ENCODE measurements at places on chromosomes 4 and X. TPM values are rescaled to one million over a fixed set of nuclear protein-coding genes. Genes with fewer than 3 reads are reported as not detected.

DNA sequence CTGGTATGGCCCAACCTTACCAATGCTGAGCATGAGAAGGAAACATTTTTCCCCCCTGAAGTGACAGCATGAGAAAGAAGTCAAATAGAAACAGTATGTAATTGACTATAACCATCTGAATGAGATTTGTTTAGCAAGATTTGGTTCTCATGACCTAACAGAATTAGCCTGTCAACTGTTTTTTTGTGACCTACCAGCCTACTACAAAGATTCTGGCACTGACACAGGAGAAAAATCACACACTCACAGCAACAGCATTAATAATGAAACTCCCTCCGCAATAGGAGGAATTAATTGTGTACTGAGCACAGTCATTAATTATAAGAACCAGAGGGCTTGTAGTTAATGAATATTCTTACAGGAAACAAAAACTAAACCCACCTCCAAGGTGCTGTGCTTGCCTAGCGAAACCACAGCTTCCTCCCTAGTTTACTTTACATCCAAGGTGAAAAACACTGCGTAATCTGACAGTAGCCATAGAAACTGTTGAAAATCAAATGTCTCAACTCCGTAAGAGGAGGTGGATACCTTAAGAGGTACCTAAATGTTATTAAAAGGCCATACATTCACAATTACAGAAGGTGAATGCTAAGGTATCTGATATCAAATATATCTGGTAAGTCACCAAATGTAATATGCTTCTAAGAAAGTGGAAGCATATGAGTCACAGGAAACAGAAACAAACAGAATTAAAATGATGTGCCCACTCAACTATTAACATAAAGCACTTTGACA lies 34.9 kb downstream of the MMRN1 start:
- peaks cover 13% of the 10 kb centered on the region for H3K4me1 ChIP-seq
- no peak for DNase-seq
- no peaks in the 10 kb centered on the region for H3K27me3 ChIP-seq
- H3K4me3 ChIP-seq: no peak overlapping the region

GRCh38 chr4:69066945-69067344 lies 29.3 kb upstream of the UGT2B7 start:
- no peak for DNase-seq
- H3K36me3 ChIP-seq: no peaks in the 10 kb centered on the region
- H3K4me1 ChIP-seq: no peaks in the 10 kb centered on the region
- H3K4me3 ChIP-seq: no peak overlapping the region

GRCh38 chrX:110146521-110146920 lies 143.6 kb downstream of the TMEM164 start:
- H3K27ac ChIP-seq: no peak overlapping the region
- H3K27me3 ChIP-seq: no peaks in the 10 kb centered on the region
- H3K4me3 ChIP-seq: no peak overlapping the region
- peak; percentile 48 for DNase-seq
- H3K36me3 ChIP-seq: no peaks in the 10 kb centered on the region

Gene ENAM
- total RNA-seq: not detected

GRCh38 chrX:107825698-107826237 lies at the start of gene MID2:
TSS of gene MID2 (plus strand) at chrX:107825866. CDS start at chrX:107826427, 561 bp downstream.
- peak within 1 kb of the TSS; percentile 76 for H3K4me3 ChIP-seq
- peaks cover 53% of the 10 kb centered on the region for H3K4me1 ChIP-seq
- peak within 1 kb of the TSS; percentile 78 for H3K27ac ChIP-seq
- H3K27me3 ChIP-seq: no peaks in the 10 kb centered on the region

- H3K27ac ChIP-seq: no peak overlapping the region
- H3K36me3 ChIP-seq: peaks cover 16% of the 10 kb centered on the region
- H3K4me1 ChIP-seq: peaks cover 20% of the 10 kb centered on the region
- H3K4me3 ChIP-seq: no peak overlapping the region
These were observed 112.9 kb downstream of the FRYL start for GRCh38 chr4:48667148-48667547.

Gene MUC7
- total RNA-seq: not detected

DNA sequence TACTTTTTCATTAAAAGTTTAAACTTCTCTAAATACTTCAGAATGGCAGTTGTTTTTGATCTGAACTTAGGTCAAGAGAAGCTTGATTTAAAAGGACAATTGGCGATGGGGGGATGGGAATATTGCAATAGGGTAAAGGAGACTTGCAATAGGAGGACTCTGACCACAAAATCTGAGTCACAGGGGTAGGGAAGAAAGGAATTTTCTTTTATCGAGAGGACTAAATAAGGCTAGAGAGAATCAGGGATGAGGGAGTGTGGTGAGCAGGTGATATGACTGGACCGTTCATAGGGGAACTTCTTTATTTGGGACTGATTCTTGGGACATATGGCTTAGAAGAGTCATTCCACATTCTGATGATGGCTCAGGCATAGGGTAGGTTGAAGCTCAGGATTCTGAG lies 1260.2 kb downstream of the ADGRL3 start:
- no peaks in the 10 kb centered on the region for H3K36me3 ChIP-seq
- no peak for DNase-seq
- H3K27me3 ChIP-seq: no peaks in the 10 kb centered on the region
- no peak overlapping the region for H3K4me3 ChIP-seq

Gene NPY5R
- not detected for total RNA-seq

- H3K36me3 ChIP-seq: no peaks in the 10 kb centered on the region
- no peak overlapping the region for H3K4me3 ChIP-seq
- H3K4me1 ChIP-seq: no peaks in the 10 kb centered on the region
- H3K27me3 ChIP-seq: no peaks in the 10 kb centered on the region
- no peak overlapping the region for H3K27ac ChIP-seq
- DNase-seq: no peak
These were observed 3.6 kb downstream of the ART3 start for GRCh38 chr4:76078033-76078613.

Gene GAGE12H
- not detected for total RNA-seq

GRCh38 chr4:1939664-1940509 lies 68.7 kb downstream of the NSD2 start:
- H3K4me1 ChIP-seq: no peaks in the 10 kb centered on the region
- H3K4me3 ChIP-seq: no peak overlapping the region
- no peaks in the 10 kb centered on the region for H3K27me3 ChIP-seq

- no peaks in the 10 kb centered on the region for H3K27me3 ChIP-seq
- no peak overlapping the region for H3K4me3 ChIP-seq
- DNase-seq: no peak
- no peaks in the 10 kb centered on the region for H3K36me3 ChIP-seq
These were observed 76.4 kb downstream of the CLCN4 start for GRCh38 chrX:10233173-10233572.

GRCh38 chr4:183332447-183332846 lies 10.2 kb upstream of the CLDN24 start:
- no peak overlapping the region for H3K4me3 ChIP-seq
- no peaks in the 10 kb centered on the region for H3K36me3 ChIP-seq
- peaks cover 4% of the 10 kb centered on the region for H3K4me1 ChIP-seq
- H3K27ac ChIP-seq: no peak overlapping the region
- no peak for DNase-seq

Gene ZFP92
- 0.74 TPM for total RNA-seq

Gene UGT8
- not detected for total RNA-seq

GRCh38 chr4:185124006-185124405 lies 19.1 kb upstream of the SLC25A4 start:
- peaks cover 28% of the 10 kb centered on the region for H3K27me3 ChIP-seq
- H3K36me3 ChIP-seq: no peaks in the 10 kb centered on the region
- H3K4me1 ChIP-seq: peaks cover 7% of the 10 kb centered on the region
- DNase-seq: no peak
- H3K27ac ChIP-seq: no peak overlapping the region

GRCh38 chr4:90445380-90445779 lies 318.2 kb downstream of the CCSER1 start:
- H3K36me3 ChIP-seq: no peaks in the 10 kb centered on the region
- no peak overlapping the region for H3K4me3 ChIP-seq
- no peaks in the 10 kb centered on the region for H3K27me3 ChIP-seq
- H3K27ac ChIP-seq: no peak overlapping the region
- DNase-seq: no peak

Gene CISD2
- 25.1 TPM for total RNA-seq

GRCh38 chr4:94504545-94504944 lies 52.8 kb downstream of the PDLIM5 start:
- H3K27me3 ChIP-seq: no peaks in the 10 kb centered on the region
- peaks cover 2% of the 10 kb centered on the region for H3K36me3 ChIP-seq
- peaks cover 13% of the 10 kb centered on the region for H3K4me1 ChIP-seq
- DNase-seq: no peak
- no peak overlapping the region for H3K4me3 ChIP-seq
- H3K27ac ChIP-seq: no peak overlapping the region

Gene EVC2
- not detected for total RNA-seq

DNA sequence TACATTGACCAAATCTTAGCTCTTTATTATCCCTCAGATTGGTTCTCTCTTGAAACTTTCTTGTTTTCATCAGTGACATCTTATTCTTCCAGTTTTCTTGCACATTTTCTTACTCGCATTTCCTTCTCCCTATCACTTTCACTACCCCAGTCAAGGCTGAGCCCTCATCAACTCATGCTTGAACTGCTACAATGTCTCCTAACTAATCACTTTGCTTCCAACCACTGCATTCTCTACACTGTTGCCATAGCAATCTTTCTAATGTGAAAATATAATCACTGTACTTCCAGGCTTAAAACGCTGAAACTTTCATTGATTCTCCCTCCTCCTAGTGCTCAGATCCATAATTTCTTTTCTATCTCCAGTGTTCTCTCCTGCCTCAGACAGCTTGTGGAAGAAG lies 22.2 kb upstream of the LPAR4 start:
- no peak overlapping the region for H3K4me3 ChIP-seq
- H3K4me1 ChIP-seq: no peaks in the 10 kb centered on the region
- H3K27me3 ChIP-seq: no peaks in the 10 kb centered on the region
- no peaks in the 10 kb centered on the region for H3K36me3 ChIP-seq
- DNase-seq: no peak
- H3K27ac ChIP-seq: no peak overlapping the region

GRCh38 chr4:156290811-156291210 lies 337.1 kb upstream of the CTSO start:
- H3K36me3 ChIP-seq: no peaks in the 10 kb centered on the region
- no peak for DNase-seq
- no peaks in the 10 kb centered on the region for H3K4me1 ChIP-seq
- H3K27ac ChIP-seq: no peak overlapping the region

DNA sequence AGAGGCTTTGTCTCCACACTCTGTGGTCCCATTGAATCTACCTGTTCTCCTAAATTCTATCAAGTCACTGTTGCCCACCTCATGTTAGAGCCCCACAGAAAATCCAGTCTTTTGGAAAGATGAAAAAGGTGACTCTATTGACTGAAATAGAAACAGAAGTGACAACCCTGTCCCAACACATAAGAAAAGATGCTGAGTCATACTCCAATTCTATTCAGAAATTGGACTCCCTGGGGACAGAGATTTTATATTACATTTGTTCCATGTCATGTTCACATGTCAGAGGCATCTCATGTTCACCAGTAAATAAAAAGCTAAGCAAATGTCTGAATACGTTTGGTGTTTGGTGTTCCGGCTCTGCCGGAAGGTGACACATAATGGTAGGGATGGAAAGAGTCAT lies 2.9 kb upstream of the GRPR start:
- no peak for DNase-seq
- H3K4me1 ChIP-seq: peaks cover 22% of the 10 kb centered on the region
- H3K27me3 ChIP-seq: peaks cover 3% of the 10 kb centered on the region
- no peak overlapping the region for H3K4me3 ChIP-seq
- H3K36me3 ChIP-seq: no peaks in the 10 kb centered on the region

DNA sequence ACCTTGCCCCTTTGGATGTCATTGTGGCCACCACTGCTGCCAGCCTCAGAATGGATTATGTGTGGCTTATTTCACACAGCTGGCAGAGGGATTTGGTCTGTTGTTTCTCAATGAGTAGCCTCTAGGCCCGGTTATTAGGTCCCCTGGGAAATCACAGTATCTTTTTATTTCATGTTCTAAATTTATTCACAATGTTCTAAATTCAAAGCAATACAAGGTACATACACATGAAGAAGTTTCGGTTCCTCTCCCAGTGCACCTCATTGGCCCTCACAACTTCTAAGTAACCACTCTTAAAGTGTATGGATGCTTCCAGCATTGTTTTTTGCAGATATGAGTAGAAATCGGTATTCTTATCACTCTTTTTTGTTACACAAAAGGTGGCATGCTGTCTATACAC lies 262.7 kb downstream of the RCHY1 start:
- DNase-seq: no peak
- no peaks in the 10 kb centered on the region for H3K4me1 ChIP-seq
- H3K27me3 ChIP-seq: no peaks in the 10 kb centered on the region
- no peaks in the 10 kb centered on the region for H3K36me3 ChIP-seq
- H3K27ac ChIP-seq: no peak overlapping the region

DNA sequence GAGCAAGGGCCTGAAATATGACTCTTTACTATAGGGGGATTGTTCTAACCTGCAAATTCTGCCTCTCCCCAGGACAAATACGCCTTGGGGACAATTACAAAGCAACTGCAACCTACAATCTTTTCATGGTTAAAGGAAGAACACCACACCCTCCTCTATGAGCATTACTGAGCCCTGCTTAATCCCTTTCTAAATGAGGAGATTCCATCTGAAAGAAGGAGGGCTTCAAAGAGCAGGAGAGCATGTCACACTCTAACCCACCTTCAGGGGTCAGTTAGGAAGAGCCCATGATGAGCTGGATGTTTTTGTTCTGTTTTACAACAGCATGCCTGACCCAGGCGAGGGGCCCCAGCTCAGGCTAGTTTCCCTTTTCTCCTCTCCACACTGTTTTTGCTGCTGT lies 134.0 kb upstream of the ANXA3 start:
- no peak overlapping the region for H3K27ac ChIP-seq
- no peak for DNase-seq
- H3K27me3 ChIP-seq: peaks cover 6% of the 10 kb centered on the region
- H3K4me1 ChIP-seq: no peaks in the 10 kb centered on the region
- H3K36me3 ChIP-seq: no peaks in the 10 kb centered on the region

GRCh38 chrX:153469811-153470410 lies 465 bp downstream of the HAUS7 start:
- H3K4me3 ChIP-seq: peak overlapping the region; percentile 78
- DNase-seq: peak; percentile 29

GRCh38 chr4:47145630-47146029 lies 114.3 kb downstream of the GABRB1 start:
- H3K4me1 ChIP-seq: no peaks in the 10 kb centered on the region
- no peak overlapping the region for H3K27ac ChIP-seq
- peaks cover 12% of the 10 kb centered on the region for H3K27me3 ChIP-seq

DNA sequence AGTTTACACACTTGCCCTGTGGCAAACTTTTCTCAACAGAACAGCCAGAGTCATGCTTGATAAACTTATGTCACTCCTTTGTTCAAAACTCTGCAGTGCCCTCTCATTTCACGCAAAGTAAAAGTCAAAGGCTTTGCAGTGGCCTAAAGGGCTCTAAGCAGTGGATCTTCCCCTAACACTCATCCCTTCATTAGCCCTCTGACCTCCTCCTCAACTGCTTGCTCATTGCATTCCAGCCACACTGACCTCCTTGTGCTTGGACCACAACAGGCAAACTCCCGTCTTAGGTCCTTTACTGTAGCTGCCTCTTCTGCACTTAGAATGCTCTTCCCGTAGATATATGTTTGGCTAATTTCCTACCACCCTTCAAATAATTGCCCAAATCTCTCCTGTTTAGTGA lies 5.6 kb downstream of the PRDM5 start:
- no peak for DNase-seq
- H3K27ac ChIP-seq: no peak overlapping the region
- H3K4me3 ChIP-seq: no peak overlapping the region
- H3K36me3 ChIP-seq: no peaks in the 10 kb centered on the region

All from activated naive CD4-positive, alpha-beta T cell treated with anti-CD3 and anti-CD28 coated beads for 36 hours (primary cell).